Bronchial epithelial cell (primary cell): ENCODE measurements at places on chromosomes 3 and 15.

DNA sequence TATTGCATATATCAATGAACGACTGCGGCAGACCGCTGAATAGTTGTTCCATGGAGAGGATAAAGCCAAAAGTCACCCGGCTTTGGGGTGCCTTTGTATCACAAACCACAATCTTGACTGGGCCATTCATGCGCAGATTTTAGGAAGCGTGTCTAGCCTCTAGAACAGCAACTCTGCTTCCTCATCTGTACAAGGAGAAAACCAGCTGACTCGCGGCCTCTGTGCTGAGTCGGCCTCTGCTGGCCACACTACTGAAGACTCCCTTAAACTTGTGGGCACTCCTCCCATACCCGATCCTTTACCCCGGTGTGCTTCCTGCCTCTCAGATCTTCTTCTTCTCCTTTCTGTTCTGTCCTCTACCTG, 872 bp downstream of the DLEC1 start:
- DNase-seq = peak; percentile 48

GRCh38 chr3:52290596-52291507, 3.2 kb downstream of the GLYCTK start:
- DNase-seq = no peak

DNA sequence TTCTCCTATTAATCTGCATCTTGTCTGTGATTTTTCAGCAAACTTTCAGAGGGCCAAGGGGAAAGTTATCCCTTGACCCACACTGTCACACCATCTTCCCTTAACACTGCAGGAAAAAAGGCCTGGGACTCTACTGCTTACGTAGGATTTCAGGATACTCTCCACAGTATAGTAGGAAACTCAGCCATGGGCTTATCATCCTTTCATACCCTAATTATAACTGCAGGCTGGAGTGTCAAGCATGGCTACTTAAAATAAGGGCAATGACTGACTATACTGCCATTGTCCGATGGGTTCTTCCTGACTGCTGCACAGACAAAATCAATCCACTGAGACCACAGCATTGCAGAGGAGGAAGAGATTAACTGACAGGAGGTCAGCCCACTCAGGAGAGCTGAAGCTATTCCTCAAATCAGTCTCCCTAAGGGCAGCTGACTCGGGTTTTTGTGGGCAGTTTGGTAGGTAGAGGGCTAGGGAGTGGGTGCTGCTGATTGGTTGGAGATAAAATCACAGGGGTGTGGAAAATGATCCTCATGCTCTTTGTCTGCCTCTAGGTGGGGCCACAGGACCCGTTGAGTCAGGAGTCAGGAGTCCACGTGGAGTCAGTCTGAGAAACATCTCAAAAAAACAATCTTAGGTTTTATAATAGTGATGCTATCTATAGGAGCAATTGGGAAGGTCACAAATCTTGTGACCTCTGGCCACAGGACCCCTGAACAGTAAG, 118.2 kb upstream of the STRIT1 start:
- no peak for DNase-seq

GRCh38 chr15:51837792-51838251, 8.4 kb downstream of the TMOD3 start:
- DNase-seq = no peak

- DNase-seq = no peak
These were observed 582 bp upstream of the SLCO3A1 start for GRCh38 chr15:91852741-91853510.

DNA sequence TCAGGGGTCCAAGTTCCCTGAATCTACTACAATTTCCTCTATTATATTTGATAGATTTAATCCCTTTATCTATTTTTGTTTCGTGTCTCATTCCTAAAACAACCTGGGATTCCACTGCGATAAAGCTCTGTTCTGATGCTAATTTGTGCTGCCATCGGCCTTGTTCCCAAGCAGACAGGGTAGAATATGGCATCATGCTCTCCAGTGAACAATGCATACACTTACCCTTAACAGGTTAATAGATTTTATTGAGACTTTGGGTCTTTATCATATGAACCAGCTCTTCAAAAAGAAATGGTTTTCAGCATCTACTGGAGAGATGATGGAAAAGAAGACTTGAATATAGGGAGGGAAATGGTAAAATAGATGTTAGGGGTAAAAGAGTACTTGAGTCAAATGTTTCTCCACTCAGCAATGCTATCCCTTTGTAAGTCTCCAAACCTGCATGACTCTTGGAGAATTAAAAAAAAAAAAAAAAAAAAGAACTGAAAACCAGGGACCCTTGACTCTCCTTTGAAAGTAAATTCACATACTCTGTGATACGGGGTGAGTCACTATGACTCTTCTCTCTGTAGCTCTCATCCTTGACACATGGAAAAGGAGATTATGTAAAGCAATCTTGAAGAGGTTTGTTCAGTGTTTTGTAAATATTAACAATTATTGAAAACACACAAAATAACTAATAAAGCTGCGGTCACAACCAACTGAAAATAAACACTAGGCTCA, 268.8 kb downstream of the ZBTB20 start:
- DNase-seq = peak; percentile 73

DNA sequence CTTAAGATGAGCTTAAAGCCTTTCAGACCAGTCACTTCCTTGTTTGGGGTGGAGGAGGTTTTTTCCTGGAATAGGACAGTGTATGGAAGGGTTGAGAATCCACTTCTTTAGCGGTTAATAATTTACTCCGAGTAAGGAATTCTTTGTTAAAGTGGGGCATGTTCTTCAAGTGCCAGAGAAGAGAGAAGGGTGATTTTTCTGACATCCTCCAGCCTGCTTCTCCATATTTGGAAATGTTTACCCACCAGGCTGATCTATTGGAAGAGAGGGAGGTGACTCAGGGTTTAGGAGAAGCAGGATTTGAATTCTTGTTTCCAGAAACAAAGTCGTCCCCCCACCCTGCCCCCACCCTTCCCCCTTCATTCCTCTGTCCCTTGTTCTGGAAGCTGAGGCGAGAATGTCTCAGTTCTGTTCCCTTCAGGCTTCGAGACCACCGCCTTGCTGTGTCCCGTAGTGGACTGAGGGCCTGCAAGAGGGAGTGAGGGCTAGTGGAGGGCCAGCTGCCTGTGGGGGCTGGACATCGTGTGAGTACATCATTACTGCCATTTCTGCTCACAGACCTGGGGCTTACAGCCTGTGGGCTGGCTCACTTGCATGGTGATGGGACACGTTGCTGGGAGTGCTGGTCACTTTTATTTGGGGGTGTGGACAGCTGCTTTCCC, 58.5 kb downstream of the LPP start:
- DNase-seq = peak; percentile 27

GRCh38 chr15:70817266-70817665, 36.7 kb downstream of the LARP6 start:
- DNase-seq = peak; percentile 36

- no peak for DNase-seq
These were observed 45.8 kb upstream of the ARRDC4 start for GRCh38 chr15:97914711-97915110.

DNA sequence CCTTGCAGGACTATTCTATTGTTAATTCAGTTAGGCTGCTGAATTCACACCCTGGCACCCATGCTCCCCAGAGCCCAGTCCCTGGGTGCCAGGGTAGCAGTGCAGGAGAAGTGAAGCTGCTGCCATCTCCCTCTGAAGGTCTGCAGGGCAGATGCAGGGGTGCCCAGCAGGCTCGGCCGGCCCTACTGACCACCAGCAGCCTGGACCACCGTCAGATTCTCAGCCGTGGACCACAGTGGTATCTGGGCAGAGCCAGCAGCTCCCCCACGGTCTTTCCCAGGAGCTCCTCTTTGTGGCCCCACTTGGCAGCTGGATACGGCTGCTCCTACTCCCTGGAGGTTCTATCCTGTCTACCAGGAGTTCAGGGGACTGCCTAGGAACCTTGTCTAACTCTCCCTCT, 46.8 kb downstream of the ALDH1L1 start:
- DNase-seq = no peak

DNA sequence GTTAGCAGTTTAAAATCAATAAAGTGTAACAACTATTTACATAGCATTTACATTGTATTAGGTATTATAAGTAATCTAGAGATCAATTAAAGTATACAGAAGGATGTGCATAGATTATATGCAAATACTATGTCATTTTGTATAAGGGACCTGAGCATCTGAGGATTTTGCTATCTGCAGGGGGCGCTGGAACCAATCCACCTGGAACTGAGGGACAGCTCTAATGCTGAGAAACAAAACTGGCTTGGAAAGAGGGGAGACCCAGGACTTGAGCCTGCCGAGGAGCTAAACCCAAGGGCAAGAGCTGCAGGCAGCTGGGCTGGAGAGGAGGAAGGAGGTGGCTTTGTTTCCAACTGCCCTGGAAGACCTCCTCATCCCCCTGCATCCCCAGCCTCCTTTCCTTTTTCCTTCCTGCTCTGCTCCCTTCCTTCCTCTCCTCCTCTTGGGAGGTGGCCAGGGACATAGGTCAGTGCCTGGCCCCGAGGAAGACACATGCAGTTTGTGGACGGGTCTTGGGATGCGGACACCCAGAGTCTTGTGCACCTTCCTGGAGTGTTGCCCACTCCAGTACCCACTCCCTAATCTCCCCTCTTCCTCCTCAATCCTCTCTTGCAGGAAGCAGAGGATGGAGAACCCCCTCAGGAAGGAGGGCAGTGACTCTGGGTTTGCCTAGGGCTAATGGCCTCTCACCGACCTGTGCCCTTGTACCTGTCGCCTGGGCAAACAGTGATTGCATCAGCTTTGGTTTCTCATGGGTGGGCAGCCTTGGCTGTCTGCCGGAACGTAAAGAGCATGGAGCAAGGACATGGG, 825 bp upstream of the RTP3 start:
- DNase-seq = peak; percentile 20

DNA sequence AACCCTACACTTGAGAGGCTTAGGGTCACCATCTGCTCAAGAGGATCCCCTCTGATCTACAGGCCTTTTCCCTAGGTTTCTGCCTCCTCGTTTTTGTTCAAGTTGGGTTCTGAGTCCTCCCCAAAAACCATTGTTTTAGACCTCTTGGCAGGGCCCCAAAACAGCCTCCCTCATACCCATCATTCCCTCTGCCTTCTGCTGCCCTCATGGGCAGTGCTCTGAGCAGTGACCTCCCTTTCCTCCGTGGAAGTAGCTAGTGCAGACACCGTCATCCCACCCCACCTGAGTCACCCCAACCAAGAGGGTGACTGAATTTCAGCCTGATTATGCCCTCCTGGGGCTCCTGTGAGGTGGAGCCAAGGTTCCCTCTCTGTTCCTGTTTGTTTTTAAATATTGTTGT, 92.0 kb downstream of the RBPMS2 start:
- DNase-seq = no peak

DNA sequence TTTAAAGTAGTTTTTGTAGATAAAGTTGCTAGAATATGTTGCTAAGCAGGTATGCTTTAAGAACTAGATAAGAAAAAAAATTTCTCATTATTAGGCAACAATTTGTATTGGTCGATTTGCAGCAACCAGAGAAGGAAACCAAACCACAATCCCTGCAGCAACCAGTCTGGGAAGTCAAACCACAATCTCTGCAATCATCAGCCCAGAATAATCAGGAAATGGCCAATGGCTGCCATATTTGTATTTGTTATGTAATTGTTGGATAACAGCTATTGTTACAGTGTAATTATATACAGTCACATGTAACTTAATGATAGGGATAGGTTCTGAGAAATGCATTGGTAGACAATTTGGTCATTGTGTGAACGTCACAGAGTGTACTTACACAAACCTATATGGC, 23.6 kb downstream of the STXBP5L start:
- no peak for DNase-seq

DNA sequence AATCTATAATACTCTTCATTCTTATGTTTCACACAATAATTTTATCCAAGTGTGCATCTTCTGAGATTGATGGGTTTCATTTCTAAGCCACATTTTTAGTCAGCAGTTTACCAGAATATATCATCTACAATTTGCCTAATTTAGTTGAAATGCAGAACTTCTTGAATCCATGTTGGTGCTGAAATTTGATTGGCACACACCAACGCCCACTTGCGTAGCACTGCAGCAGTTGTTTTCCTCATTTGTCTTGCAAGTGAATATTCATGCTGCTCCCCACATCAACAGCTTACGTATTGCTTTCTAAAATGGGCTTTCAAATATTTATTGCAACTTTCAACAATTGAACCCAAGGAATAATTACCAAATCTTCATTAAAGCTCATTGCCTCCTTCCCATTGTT, 87.8 kb upstream of the CTDSPL start:
- DNase-seq = no peak

GRCh38 chr3:47817609-47818008, 14.7 kb downstream of the DHX30 start:
- DNase-seq = no peak

- peak; percentile 87 for DNase-seq
These were observed 15.2 kb downstream of the PHLDB2 start for GRCh38 chr3:111874177-111874820.

- no peak for DNase-seq
These were observed 23.5 kb upstream of the INO80 start for GRCh38 chr15:41139619-41140018.

DNA sequence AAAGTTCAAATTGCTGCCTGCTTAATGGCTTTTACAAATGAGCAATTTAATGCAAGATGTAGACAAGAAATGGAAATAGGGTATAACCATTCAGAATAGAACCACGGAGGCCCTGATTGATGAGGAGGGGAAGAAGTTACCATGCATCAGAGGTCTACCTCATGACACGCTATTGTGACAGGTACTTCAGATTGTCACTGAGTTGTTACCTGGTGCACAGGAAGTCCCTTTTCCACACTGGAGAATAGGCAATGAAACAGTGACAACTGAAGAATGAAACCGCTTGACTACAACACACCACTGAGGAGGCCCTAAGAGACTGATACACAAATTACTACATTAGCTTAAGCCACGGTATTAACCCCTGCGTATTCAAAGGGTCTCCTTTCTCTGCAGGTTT, 251.2 kb downstream of the RYR3 start:
- no peak for DNase-seq

DNA sequence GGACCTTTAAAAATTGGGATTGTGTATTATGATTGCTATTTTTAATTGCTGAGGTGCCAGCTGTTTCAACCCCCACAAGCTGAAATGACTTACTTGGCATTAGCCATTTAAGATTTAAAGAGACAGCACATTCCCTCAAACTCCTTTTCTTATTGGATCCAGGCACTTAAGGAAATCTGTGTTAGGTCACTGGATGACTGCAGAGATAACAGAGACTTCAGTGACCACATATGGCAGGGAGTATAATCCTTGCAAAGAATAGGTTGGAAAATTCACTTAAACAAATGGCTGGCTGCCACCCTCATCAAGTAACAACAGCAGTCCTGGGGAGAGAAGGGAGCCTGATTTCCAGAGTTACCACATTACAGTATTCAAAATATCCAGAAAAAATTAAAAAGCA, 66.6 kb downstream of the SLMAP start:
- DNase-seq = no peak
